Ecto neural progenitor cell (in vitro differentiated cells): ENCODE measurements at places on chromosomes 5 and 9.

DNA sequence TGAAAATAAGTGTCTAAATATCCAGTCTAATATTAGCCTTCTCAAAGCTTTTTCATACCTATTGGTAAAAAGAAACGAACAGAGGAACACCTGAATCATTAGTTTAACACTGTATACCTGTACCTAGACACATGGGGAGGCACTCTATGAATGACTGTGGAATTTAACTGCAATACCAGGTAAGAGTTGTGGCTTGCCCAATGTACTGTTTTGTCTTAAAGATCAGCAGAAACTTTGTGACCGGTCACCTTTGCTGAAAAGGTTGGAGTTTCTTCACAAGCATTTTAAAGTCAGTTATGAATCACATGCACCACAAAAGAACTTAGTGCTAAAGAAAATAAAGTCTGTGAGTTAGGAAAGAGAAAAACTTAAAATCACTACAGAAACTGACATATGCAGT is 2.4 kb downstream of the PGGT1B start:
- DNase-seq, result no peak

GRCh38 chr9:116102596-116102995 is 51.0 kb upstream of the PAPPA start:
- no peak for DNase-seq

- no peak for DNase-seq
These were observed 15.5 kb downstream of the ADGRD2 start for GRCh38 chr9:124465736-124466135.

DNA sequence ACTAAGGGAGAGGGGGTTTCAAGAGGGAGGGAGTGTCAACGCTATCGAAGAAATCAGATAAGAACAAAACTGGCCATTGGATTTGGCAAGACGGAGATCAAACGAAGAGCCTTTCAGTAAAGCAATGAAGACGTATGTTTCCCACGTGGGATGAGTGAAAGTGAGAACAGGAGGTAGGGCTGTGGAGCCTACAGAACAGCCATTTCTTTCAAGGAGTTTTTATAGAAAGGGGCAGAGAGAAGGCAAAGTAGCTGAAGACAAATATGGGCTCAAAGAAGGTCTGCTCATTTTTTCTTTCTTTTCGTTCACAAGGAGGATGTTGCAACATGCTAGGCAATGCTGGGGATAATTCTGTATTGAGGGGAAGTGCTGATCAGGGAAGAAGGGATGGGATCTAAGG is 98.3 kb downstream of the SUSD1 start:
- no peak for DNase-seq

DNA sequence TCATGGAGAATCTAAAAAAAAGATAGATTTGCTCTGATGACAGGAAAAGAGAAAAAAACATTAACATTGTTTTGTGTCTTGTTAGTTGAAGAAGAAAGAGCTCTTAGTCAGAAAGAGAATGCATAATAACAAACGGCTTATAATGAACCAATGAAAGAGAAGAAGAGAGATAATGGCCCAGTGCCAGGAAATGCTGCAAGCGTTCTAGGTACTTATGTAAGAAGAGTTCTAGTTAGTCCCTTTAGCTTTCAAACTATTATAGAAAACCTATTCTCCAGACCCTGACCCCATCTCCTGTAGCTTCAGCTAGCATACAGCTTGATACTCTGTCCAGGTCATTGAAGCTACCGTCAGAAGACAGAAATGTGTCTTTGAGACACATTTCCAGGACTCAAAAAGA is 70.2 kb downstream of the FBXL17 start:
- no peak for DNase-seq

- no peak for DNase-seq
These were observed 6.2 kb upstream of the F2R start for GRCh38 chr5:76709762-76710161.

DNA sequence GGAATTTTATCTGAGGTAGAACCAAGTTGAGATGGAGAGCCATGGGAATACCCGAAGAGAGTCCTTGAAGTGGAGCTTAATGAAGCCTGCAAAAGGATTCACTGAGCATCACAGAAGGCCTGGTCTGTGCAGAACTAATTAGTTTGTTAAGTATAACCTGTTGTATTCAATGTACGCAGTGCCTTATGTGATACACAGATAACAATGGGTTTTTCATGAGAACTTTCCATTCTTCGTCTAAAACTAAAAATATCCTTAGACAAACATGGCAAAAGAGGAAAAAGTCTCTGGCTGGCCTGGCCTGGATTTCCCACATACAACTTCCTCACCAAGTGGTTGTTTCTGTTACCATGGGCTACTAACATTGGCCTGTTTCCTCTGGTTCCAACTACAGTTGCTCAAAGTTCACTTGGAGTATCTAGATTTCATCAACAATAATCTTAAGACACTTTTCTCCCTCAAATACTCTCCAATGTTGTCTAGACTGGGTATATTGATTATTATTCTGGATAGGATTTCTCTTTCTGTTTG is 237.6 kb upstream of the ZNF462 start:
- no peak for DNase-seq

GRCh38 chr9:12699529-12699928 is 6.3 kb downstream of the TYRP1 start:
- DNase-seq, result no peak

DNA sequence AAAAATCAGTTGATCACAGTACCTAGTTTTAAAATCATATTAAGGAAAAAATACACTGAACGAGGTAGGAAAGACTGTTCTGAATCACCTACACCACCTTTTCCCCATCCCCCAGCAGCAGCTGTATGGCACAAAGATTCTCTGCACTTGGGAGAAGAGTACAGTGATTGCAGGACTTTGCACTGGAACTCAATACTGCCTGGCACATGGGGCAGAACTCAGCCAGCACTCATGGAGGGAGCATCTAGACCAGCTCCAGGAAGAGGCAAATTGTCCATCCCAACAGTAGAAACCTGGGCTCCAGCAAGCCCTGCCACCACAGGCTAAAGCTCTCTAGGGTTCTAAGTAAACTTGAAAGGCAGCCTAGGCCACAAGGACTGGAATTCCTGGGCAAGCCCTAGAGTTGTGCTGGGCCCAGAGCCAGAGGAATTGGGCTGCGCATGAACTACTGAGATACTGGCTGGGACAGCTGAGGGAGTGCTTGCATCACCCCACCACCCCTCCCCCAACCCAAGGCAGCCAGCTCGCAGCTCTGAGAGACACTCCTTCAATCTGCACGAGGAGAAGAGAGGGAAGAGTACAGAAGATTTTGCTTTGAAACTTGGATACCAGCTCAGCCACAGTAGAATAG is 654.4 kb upstream of the CDH6 start:
- DNase-seq, result no peak

- DNase-seq, result no peak
These were observed 75.1 kb upstream of the RUFY1 start for GRCh38 chr5:179475208-179475751.

- no peak for DNase-seq
These were observed 88.5 kb downstream of the SNX24 start for GRCh38 chr5:122933956-122934355.
